ENCODE measurements at places on chromosomes 3 and 15. TPM values are rescaled to one million over a fixed set of nuclear protein-coding genes. Genes with fewer than 3 reads are reported as not detected.

Gene EPM2AIP1
- total RNA-seq = 14.0 TPM

Gene FRMD4B
- 174 TPM for total RNA-seq

Gene FAM227B
- total RNA-seq = 3.8 TPM

Gene LEKR1
- total RNA-seq = 0.33 TPM

Gene CSPG5
- 0.67 TPM for total RNA-seq

Gene RBMS3
- total RNA-seq = 49.6 TPM

Gene POLG
- total RNA-seq = 76.9 TPM

Gene UCN2
- not detected for total RNA-seq

Gene FOXL2NB
- total RNA-seq = not detected

Gene CD200
- 10.2 TPM for total RNA-seq

Gene TRPM1
- 0.38 TPM for total RNA-seq

Gene ISLR2
- total RNA-seq = not detected

Gene GNAT1
- total RNA-seq = not detected

Gene PLA2G4E
- not detected for total RNA-seq

Gene RTP1
- not detected for total RNA-seq

Gene AMT
- 0.67 TPM for total RNA-seq

Gene GPR171
- total RNA-seq = not detected

Gene TMOD2
- 10.5 TPM for total RNA-seq

Gene ZNF35
- total RNA-seq = 22.9 TPM

Measured in vein endothelial cell (primary cell).